Stimulated activated CD8-positive, alpha-beta memory T cell treated with anti-CD3 and anti-CD28 coated beads, Interleukin-15, amount 100 ng/mL, for 24 hours (primary cell): ENCODE measurements at places on chromosomes 12 and 14.
A peak's percentile ranks its signal among the peaks of the same experiment; 100 is the strongest.

- no peak for DNase-seq
These were observed 54.1 kb upstream of the DDX11 start for GRCh38 chr12:31019561-31019960.

DNA sequence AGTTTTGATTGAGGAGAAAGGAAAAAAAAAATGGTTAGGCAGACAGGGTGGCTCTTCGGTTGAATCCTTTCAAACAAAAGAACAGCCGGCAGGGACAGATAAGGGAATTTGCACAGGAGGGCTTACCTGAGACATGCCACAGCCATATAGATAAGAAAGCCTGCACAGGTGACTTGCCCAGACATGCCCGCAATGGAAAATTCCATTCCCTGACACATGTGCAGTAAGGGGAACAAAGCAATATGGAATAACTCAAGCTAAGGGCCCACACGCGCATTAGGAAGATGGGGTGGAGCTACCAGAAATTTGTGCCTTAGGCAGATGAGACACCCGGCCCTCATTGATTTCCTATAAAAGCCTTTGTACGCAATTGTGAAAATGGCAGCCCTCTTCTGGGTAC lies 86.7 kb downstream of the TMEM260 start:
- no peak for DNase-seq

GRCh38 chr14:96953875-96954185 lies 156.6 kb downstream of the VRK1 start:
- DNase-seq = no peak

- peak; percentile 67 for DNase-seq
These were observed 23.7 kb upstream of the DHRS4 start for GRCh38 chr14:23929822-23930294.

- DNase-seq = no peak
These were observed 914.1 kb downstream of the TRHDE start for GRCh38 chr12:73186272-73186671.

DNA sequence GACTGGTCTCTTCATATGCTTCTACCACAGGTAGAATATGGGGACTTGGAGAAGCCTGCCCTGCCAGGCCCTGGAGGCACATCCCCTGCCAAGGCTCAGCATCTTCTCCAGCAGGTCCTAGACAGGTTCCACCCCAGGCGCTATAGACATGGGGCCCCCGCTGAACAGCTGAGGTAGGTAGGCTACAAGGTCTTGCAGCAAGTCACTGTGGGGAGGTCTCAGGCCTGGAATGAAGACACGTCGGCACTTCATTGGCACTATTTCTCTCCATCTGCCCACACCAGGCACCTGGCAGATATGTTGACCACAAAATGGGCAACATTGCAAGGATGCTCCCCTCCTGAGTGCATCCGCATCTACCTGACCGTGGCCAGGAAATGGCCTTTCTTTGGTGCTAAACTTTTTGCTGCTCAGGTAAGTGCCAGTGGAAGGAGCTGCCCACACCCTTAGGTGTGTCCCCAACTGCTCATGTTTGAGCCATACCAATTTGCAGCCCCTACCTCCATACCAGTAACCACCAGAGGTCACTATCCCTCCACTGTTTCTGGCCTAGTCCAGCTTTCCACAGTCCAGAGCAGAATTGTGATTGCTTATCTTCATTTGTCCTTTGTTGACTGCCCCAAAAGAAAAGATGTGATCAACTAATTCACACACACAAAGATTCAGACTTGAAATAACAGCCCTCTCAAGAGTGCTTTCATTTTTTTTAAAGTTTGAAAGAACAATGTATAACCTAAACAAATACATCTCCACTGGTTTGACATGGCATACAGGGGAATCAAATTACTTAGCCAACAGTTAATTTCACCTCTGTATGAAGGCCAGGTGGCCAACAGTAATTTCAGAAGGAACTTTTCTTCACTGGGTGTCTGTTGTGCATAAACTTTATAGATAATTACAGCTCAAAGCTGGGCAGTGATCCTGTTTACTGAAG lies 16.1 kb downstream of the PIGH start:
- no peak for DNase-seq

DNA sequence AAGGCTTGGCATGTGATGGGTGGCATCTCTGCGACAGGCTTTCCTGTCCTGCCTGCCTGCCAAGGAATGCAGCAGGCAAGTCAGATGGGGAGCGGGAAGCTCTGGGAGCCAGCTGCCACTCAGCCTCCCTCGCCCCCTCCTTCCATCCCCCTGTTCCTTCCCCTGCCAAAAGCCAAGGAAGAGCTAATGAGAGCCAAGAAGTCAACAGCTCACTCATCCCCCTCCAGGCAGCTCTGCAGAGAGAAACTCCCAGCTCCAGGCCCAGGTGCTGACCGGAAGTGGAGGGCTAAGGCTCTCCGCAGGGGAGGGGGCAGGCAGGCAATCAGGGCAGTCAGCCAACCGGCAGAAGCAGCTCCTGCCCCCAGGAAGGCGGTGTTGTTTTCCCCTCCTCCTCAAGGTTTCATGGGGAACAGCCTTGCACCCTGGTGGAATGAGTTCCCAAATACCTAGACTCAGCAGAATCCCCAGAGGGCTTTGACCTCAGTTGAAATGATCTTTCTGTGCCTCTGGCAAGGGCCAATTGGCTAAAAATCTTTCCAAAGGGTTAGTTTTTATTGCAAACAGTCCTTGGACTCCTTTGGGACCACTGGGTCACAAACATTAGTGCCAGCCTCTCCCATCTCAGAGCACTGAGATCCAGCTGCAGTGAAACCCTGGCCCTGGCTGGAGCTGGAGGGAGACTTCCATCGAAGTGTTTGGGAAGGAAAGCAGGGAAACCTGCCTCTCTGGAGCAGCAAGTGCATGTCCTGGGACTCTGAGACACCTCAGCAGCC lies 349.1 kb downstream of the DPF3 start:
- DNase-seq = no peak

- no peak for DNase-seq
These were observed 357.0 kb downstream of the PCNX1 start for GRCh38 chr14:71264260-71264659.

- no peak for DNase-seq
These were observed 246.2 kb downstream of the C12orf42 start for GRCh38 chr12:103249607-103250006.

GRCh38 chr14:68208218-68208617 lies 388.6 kb downstream of the RAD51B start:
- no peak for DNase-seq

DNA sequence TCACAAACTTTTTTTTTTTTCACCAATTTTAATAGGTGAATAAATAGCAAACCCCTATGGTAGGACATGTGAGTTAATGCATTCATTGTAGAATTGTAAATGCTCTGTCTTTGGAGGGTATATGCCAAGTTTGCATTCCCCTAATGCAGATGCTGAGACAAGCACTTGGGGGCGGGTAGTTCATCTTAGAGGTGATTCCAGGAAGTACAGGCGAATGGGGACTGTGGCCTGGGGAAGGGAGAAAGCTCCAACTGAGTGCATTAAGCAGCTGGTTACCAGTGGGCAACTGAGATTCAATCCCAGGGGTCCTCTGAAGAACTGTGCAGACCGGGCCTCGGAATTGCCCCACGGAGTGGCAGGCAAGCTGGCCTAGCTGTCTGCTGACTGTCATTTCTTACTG lies 107.6 kb downstream of the ZNF664 start:
- no peak for DNase-seq

- no peak for DNase-seq
These were observed 209.8 kb upstream of the FLRT2 start for GRCh38 chr14:85319998-85320630.

- DNase-seq = no peak
These were observed 447.5 kb downstream of the ADAMTS20 start for GRCh38 chr12:43104494-43104893.

GRCh38 chr12:41699658-41700057 lies 445.0 kb downstream of the GXYLT1 start:
- no peak for DNase-seq

DNA sequence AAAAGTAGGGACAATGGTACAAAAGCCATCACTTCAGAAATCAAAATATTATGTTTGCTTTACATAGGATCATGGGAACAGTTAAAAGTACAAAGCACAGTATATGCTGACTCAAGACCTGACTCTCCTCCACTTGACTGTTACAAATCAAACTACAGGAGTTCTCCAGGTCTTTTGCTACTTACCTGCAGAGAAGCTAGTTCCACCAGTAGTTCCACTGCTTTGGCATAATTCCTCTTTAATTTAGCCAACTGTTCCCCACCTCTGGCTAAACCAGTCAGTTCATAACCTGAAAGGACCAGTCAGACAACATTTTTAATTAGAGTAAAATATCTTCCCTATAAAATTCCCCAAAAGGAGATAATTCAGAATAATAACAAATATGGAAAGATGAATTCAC lies 14.0 kb downstream of the ATP6V1D start:
- no peak for DNase-seq

- DNase-seq = no peak
These were observed 307.2 kb downstream of the ADGRD1 start for GRCh38 chr12:131260954-131261353.

DNA sequence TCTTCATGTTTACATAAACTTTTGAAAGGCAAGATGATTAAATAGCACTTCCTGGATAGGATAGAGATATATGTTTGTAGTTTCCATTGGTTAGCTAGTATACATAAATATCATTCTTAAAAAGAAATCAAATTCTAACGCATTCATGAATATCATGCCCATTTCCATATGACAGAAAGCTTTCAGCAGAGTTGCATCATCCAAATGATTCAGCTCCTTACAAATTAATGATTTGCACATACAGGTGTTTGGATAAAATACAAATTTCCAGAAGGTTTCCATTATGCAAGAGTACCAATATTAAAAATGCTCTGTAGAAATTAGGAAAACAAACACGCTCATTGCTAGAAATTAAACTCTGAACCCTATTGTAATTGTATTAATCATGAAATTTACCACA lies 264.4 kb downstream of the FOXG1 start:
- no peak for DNase-seq

- DNase-seq = no peak
These were observed 94.7 kb upstream of the KRR1 start for GRCh38 chr12:75606151-75606550.

DNA sequence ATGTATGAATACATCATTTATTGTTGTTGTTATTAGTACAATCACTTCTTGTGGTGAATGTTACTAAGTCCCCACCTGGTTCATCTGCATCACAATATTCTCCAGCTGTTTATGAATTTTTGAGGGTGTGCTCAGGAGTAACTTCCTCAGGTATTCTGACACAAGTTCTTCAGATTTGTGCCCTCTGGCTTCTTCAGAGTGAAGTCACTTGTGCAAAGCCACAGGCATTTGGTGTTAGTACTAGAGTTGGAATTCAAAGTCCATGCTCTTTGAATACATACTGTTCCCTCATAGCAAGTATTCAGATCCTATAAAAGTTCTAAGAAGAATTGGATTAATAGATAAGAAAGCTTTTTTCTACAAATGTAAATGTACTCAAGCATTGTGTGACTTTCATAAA lies 150.3 kb upstream of the AVPR1A start:
- DNase-seq = no peak

GRCh38 chr12:92229381-92229780 lies 83.7 kb upstream of the BTG1 start:
- DNase-seq = no peak

DNA sequence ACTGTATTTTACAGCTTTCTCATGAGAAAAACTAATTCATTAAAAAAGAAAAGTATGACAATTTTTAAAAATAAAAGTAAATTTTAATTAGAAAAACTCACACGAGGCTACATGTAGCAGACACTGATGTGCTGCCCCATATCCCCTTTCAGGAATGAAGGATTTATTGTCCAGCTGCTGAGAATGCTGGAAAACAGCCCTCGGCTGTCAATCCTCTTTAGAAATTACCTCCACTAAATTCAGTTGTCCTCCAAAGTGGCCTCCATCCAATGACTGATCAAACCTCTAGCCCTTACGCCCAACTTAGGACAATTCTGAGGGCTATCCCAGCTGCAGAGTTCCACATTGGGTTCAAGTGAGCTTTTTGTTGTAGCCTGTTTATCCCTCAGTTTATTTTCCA lies 29.8 kb upstream of the AP4S1 start:
- DNase-seq = no peak

GRCh38 chr12:107079172-107080011 lies 14.0 kb downstream of the CRY1 start:
- DNase-seq = no peak

- DNase-seq = no peak
These were observed at the start of gene ITGA7 for GRCh38 chr12:55707841-55708694. TSS of gene ITGA7 (minus strand) at chr12:55707904. CDS start at chr12:55707682, 222 bp downstream.

- DNase-seq = no peak
These were observed 16.8 kb downstream of the ERO1A start for GRCh38 chr14:52678591-52678990.

DNA sequence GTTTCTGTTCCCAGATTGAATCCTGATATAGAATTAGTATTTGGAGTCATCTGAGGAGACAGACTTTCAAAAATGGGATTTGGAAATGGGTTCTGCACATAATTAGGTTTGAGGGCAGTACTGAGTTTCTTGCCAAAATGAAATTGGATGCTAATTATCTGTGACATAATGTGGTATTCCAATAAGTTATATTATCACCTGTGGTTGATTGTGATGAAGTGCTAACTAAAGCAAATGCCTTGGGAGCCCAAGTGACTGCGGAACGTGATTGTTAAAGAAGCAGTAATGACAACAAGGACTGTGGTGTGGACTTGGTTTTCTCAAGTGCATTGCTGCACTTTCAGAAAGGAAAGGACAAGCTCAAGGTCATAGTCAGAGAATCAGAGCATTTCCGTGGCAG lies 337.0 kb downstream of the IPO8 start:
- DNase-seq = no peak

- DNase-seq = no peak
These were observed 48.0 kb upstream of the OR6J1 start for GRCh38 chr14:22692194-22692593.

DNA sequence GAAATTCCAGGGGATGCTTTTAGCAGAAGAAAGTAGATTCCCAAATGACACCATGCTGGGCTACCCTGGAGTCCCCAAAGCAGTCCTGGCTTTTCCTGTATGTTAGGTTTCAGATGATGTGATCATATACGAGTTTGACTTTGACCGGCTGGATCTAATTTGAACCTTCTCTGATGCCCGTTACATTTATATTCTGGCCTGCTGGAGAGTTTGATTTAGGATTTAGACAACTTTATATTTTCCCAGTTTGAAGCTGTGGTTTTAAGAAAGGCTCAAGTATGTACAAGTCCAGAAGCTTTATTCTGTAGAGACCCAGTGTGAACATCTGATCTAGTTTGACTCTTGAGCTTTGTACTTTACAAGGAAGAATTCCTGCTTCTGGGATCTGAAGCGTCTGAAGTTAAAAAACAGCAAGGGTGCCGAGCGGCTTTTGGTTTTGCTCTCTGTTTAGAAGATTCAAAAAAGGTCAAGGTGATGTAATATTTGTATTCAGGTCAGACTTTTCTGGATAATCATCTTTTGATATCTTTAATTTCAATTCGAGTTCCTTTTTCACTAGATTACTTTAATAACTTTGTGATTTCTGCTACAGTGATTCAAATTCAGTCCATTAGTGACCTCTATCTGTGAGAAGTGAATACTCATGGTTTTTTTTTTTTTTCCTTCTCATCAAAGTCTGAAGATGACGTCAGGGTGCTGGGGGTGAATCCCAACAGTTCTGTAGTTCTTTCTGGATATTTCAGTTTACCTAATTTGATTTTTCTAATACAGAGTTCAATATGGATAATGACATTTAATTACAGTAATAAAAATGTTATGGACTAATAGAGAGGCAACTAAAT lies 6.3 kb downstream of the FLRT2 start:
- no peak for DNase-seq
